ENCODE measurements at places on chromosomes 13 and 19.

GRCh38 chr19:57245959-57246358, 5.5 kb downstream of the ZNF805 start:
- H3K4me3 ChIP-seq = no peak overlapping the region
- no peaks in the 10 kb centered on the region for H3K27me3 ChIP-seq
- H3K4me1 ChIP-seq = peaks cover 12% of the 10 kb centered on the region
- no peak overlapping the region for H3K27ac ChIP-seq
- DNase-seq = no peak

DNA sequence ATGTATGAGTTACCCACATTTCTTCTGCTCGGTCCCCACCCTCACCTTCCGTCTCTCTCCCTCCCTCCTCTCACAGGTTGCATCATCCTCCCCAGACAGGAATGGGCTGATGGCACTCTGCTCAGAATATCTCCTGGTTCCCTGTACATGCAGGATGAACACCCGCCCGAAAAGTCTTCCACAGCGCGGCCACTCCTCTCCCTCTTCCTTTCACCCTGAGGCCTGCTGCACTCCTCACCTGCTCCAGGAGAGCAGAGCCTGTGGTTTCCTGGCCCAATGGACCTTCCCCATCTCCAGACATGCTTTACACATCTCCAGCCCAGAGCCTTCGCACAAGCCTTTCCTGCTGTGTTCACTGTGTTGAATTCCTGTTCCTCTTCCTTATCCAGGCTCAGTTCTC, 40.9 kb downstream of the GSX1 start:
- H3K36me3 ChIP-seq = no peaks in the 10 kb centered on the region
- peaks cover 36% of the 10 kb centered on the region for H3K27me3 ChIP-seq
- H3K27ac ChIP-seq = no peak overlapping the region
- peaks cover 6% of the 10 kb centered on the region for H3K4me1 ChIP-seq

DNA sequence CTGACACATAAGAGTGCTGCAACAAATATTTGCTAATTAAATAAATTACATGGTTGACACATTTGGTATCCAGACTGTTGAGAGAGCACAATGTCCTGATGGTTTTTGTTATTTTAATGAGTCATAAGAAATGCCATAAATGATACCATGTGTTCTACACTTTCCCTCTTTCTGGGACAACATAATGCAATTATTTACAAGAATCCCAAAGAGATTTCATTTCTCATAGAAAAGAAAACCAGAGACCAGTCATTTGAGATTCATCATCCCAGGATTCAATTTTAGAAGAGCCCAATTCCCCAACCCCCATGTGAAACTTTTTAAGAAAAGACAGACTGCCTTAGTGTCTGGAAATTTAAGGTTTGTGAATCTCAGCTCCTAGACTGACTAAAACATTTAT, 399.6 kb downstream of the DCT start:
- no peak for DNase-seq
- peaks cover 2% of the 10 kb centered on the region for H3K36me3 ChIP-seq
- no peak overlapping the region for H3K4me3 ChIP-seq

DNA sequence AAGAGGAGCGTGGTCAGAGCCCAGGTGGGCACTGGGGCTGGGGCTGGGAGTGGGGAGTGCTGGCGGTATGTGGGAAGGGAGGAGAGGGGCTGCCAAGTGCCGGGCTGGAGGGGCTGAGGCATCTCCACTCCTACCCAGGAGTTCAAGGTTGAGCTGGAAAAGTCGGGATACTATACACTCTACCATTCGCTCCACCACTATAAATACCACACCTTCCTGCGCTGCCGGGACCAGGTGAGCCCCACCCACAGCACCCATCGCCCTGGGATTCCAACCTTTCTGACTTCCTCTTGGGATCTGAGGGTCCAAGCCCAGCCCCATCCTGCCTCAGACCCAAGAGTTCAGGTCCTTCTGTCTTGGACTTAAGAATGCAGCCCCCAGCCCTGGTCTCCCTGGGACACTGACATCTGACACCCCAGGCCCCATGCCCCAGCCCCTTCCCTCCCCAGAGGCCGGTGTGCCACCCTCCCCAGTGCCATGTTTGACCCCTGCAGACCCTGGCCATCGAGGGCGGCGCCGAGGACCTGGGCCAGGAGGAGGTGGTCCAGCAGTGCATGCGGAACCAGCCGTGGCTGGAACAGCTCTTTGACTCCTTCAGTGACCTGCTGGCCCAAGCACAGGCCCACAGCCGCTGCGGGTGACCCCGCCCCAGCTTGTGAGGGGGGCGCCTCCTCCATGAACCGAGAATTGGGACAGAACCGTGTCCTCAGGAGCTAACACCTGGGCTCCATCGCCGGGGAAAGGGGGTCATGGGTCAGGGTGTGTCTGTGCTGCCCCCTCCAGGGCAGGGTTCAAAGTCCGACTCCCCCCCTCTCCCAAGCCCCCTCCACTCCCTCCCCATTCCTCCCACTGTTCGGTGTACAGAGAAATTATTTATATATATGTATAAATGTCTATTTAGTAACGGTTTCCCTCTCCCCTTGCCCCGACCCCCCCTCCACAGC, 14.7 kb downstream of the RRAS start:
- H3K27ac ChIP-seq = no peak overlapping the region
- H3K27me3 ChIP-seq = no peaks in the 10 kb centered on the region
- H3K4me3 ChIP-seq = no peak overlapping the region
- H3K4me1 ChIP-seq = peaks cover 6% of the 10 kb centered on the region
- H3K36me3 ChIP-seq = peaks cover 9% of the 10 kb centered on the region
- no peak for DNase-seq

DNA sequence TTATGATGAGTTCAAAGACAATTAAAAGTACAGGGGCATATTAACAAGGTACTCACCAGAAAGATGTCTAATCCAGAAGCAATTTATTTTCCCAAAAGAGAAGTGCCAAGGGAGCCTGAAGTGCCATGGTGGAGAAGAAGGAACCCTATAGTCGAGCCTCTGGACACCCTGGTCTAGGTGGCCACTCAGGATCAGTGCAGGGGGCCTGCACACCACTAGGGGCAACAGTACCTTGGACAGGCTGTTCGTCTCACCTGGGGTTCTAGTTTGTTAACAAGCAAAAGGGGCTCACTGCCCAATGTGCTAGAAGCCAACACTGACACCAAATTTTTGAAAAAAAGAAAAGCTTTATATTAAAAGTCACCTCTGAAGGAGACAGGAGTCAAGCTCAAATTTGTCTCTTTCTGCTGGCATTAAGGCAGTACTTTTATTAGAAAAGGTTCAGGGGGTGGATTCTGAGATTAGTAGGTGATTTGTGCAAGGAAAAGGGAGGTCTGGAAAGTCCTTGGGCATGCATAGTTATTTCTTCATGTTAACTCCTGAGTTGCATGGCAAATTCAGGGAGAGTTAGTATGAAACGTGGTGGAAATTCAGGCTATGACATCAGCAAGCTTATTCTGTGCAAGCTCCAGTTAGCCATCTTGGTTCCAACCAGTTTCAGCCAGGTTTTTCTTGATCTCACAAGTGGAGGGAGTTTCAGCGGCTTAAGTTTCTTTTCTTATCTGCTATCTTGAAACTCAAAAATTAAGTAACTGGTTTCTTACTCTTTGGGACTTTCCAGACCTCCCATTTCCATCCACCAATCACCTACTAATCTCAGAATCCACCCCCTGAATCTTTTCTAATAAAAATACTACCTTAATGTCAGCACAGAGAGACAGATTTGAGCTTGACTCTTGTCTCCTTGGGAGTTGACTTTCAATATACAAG, 884 bp upstream of the CBY2 start:
- no peak overlapping the region for H3K27ac ChIP-seq
- H3K4me3 ChIP-seq = no peak overlapping the region
- H3K36me3 ChIP-seq = no peaks in the 10 kb centered on the region

DNA sequence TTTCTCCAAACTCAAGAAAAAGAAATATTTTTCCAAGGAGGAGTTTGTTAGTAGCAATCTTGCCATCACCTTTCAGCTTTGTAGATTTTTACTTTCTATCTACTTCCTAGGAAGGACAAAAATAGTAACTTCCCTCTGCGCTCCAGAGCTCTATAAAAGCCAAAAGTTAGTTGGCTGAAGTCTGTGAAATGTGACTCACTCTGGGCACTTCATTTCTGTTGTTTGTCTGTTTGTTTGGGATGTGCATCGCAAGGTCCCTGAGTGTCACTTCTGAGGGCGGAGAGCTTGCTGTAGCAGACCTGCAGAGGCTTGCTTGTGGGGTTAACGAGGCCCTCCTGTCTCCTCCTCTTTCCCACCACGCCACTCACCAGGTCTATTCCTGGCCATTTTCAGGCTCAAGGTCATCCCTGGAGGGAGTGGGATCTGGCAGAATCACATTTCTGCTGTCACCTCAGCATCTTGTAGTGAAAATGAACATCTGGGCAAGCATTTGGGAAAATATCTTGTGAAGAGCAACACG, 307.6 kb downstream of the GPC6 start:
- no peak overlapping the region for H3K27ac ChIP-seq
- DNase-seq = no peak
- no peaks in the 10 kb centered on the region for H3K27me3 ChIP-seq
- H3K36me3 ChIP-seq = no peaks in the 10 kb centered on the region
- H3K4me3 ChIP-seq = no peak overlapping the region

DNA sequence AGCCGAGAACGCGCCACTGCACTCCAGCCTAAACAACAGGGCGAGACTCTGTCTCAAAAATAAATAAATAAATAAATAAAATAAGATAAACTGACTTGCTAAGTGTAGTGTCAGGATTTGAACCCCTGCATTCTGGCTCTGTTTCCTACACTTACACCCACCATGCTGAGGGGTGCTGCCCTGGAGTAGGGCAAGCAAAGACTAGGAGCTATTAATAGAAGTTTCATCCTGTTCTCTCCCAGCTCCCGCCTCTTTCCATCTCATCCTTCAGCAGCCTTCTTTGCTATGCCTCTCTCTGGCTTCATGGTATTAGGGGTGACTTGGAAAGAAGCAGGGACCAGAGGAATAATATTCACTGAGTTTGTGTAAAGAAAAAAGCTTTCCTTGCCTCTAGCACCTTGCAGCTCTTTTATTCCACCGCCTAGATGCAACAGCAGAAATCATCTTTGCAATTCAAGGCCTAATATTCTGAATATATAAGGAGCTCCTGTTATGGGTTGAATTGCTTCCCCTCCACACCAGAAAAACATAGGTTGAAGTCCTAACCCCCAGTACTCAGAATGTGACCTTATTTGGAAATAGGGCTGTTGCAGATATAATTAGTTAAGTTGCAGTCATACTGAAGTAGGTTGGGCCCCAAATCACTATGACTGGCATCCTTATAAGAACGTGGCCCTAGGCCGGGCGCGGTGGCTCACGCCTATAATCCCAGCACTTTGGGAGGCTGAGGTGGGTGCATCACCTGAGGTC, 8.7 kb upstream of the PLAUR start:
- no peak for DNase-seq
- H3K27ac ChIP-seq = no peak overlapping the region
- no peak overlapping the region for H3K4me3 ChIP-seq
- H3K27me3 ChIP-seq = no peaks in the 10 kb centered on the region
- no peaks in the 10 kb centered on the region for H3K4me1 ChIP-seq

GRCh38 chr19:11373885-11374432, 507 bp upstream of the SWSAP1 start:
- no peak overlapping the region for H3K27ac ChIP-seq
- DNase-seq = no peak
- H3K4me1 ChIP-seq = peaks cover 20% of the 10 kb centered on the region
- no peaks in the 10 kb centered on the region for H3K27me3 ChIP-seq
- peaks cover 21% of the 10 kb centered on the region for H3K36me3 ChIP-seq
- H3K4me3 ChIP-seq = no peak overlapping the region

DNA sequence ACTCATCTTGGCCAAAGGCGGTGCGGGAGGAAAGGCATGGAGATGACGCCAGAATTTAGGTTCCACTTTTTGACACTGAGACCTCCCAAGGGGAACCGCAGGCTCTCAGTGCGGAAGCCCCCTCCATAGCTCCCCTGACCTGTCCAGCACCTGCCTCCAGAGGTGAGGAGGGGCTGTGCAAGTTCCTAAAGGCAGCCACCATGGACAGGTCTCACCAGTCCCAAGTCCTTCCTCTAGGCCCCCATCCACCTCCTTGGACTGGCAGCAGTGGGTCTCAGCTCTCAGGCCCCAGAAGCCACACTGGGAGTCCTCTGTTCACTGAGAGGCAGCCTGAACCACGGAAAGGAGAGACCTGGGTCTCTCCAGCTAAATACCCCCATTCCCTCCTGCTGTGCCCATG, 31.6 kb upstream of the TSHZ3 start:
- H3K36me3 ChIP-seq = peaks cover 5% of the 10 kb centered on the region
- H3K27me3 ChIP-seq = peaks cover 9% of the 10 kb centered on the region
- no peaks in the 10 kb centered on the region for H3K4me1 ChIP-seq
- DNase-seq = no peak
- no peak overlapping the region for H3K4me3 ChIP-seq

DNA sequence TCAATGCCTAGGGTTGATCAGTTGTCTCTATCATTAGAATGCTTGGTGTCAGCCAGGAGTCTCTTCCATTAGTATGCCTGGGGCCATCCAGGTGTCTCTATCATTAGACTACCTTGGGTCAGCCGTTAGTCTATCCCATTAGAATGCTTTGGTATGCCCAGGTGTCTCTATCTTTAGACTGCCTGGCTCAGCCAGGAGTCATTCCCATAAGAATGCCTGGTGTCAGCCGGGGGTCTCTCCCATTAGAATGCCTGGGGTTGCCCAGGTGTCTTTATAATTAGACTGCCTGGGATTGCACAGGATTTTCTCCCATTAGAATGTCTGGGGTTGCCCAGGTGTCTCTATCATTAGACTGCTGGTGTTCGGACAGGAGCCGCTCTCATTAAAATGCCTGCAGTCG, 1442.9 kb downstream of the UQCRFS1 start:
- no peak overlapping the region for H3K4me3 ChIP-seq
- peaks cover 2% of the 10 kb centered on the region for H3K36me3 ChIP-seq
- H3K27ac ChIP-seq = no peak overlapping the region
- no peaks in the 10 kb centered on the region for H3K4me1 ChIP-seq
- DNase-seq = no peak
- H3K27me3 ChIP-seq = no peaks in the 10 kb centered on the region

DNA sequence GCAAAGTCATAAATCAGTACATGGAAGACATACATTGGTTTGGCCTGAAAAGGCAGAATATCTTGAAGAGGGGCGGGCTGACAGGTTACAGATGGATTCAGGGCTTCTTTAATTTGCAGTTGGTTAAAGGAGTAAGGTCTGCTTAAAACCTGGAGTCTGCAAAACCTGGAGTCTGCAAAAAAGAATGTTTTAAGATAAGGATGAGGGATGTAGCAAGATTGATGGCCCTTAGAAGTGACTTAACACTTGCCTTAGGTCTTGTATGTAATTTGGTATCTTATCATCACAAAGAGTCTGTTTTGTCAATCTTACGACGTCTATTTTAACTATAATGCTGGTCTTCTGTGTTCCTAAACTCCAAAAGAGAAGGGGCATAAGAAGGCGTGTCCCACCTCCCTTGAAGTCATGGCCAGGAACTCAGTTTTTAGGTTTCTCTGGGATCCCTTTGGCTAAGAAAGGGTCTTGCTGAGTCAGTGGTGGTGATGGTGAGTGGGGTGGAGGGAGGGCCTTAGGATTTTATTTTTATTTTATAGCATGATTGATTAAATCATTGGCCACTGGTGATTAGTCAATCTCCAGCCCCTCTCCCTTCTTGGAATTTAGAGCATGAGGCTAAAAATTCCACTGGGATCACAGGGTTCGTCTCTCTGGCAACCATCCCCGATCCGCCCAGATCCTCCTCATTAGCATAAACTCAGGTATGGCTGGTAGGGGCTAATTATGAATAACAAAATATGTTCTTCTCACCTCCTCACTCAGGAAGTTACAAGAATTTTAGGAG, 10.1 kb upstream of the HAS1 start:
- H3K27me3 ChIP-seq = peaks cover 28% of the 10 kb centered on the region
- H3K4me3 ChIP-seq = no peak overlapping the region
- H3K36me3 ChIP-seq = peaks cover 23% of the 10 kb centered on the region

GRCh38 chr13:73480779-73481559, 422.2 kb downstream of the KLF5 start:
- no peaks in the 10 kb centered on the region for H3K27me3 ChIP-seq
- no peak overlapping the region for H3K27ac ChIP-seq
- no peak overlapping the region for H3K4me3 ChIP-seq
- H3K4me1 ChIP-seq = no peaks in the 10 kb centered on the region
- H3K36me3 ChIP-seq = no peaks in the 10 kb centered on the region
- DNase-seq = no peak
